ENCODE measurements at places on chromosomes 1 and 21.

GRCh38 chr1:41559331-41559730, 74.8 kb upstream of the EDN2 start:
- no peak for DNase-seq

DNA sequence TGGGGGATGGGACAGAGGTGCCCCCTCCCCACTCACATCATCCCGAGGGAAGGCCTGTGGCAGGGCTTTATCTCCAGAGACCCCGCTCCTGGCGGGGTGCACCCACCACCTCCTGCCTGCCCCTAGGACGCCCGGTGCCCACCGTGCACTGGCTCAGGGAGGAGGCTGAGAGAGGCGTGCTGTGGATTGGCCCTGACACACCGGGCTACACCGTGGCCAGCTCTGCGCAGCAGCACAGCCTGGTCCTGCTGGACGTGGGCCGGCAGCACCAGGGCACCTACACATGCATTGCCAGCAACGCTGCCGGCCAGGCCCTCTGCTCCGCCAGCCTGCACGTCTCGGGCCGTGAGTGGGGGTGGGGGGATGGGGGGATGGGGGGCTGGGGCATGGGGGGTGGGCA, 71.7 kb downstream of the TRIM11 start:
- no peak for DNase-seq

GRCh38 chr1:6097117-6097595, 51.5 kb downstream of the KCNAB2 start:
- no peak for DNase-seq

DNA sequence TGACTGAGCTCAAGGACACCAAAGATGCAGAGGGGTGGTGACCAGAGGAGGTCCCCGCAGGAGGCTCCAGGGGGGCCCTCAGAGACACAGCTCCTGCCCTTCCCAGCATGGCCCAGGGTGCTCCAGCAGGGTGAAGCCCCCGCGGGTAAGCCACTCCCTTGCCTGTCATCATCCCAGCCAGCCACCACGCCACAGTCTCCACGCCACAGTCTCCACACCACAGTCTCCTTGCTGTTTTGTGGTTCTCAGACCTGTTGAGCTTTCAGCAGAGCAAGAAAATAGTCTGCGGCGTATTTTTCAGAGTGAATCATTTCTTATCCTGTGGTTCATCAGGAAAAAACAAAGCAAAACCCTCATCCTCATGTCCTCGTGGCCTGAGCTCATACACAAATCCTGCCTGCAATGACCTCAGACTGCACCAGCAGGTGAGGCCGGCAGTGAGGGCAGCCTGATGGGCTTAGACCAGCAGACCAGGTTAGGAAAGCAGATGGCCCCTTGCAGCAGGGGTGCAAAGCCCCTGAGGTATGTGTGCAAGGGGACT, 25.7 kb upstream of the ABCG1 start:
- no peak for DNase-seq

- no peak for DNase-seq
These were observed 130.1 kb downstream of the SIM2 start for GRCh38 chr21:36828891-36829515.

DNA sequence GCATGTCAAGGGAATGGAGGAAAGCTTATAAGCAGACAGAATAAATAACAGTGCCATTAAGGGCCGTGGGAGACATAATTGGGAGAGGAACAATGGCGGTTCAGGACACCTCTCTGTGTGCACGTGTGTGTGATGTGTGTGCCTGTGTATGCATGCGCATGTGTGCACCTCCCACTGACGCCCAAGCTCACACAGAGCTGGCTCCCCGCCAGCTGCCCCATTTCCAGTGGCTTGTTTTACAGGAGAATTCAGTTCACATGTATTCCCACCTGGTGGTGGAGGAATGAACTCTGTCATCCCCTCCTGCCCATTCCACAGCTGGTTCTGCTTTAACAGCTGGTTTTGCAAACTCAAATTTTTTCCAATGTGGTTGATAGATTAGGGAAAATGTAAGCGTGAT, 262.2 kb downstream of the AJAP1 start:
- no peak for DNase-seq

Measured in astrocyte of the hippocampus (primary cell).